Activated T-helper 17 cell treated with anti-CD3 and anti-CD28 coated beads, Interleukin-2, amount 50 U/mL, for 72 hours (primary cell): ENCODE measurements at places on chromosomes 16 and 17. TPM values are rescaled to one million over a fixed set of nuclear protein-coding genes. Genes with fewer than 3 reads are reported as not detected.

- no peak for ATAC-seq
Observed at GRCh38 chr16:8957063-8957397, 6.7 kb downstream of the USP7 start.

DNA sequence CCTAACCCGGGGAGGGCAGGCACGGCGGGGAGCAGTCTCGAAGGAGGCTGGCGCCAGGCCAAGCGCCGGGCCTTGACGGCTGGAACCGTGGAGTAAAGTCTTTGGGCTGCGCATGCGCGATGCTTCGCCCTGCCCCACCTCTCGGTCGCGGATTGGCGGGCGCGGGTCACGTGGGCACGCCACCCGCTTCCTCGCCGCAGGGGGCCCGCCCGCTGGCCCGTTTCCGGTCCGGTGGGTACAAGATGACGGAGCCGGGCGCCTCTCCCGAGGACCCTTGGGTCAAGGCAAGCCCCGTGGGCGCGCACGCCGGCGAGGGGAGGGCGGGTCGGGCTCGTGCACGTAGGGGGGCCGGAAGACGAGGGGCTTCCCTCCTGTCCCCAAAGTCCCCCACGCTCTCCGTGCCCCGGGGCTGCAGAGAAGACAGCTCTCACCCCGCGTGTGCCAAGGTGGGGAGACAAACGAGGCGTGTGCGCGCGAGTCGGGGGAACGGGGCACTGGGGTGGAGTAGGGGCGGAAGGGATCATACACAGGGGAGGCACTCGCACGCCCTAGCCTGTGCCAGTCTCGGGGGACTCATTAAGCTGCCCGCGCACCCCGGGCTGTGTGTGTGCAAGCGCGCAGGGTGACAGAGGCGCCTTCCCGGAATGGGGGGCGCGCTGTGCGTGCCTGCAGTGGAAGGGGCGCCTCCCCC, at the start of gene MLX:
Gene MLX, plus strand, starts transcription at position 218 of the 691 bp plus-strand sequence. Its CDS starts 25 bp downstream, at position 243.
- ATAC-seq: peak; percentile 76

DNA sequence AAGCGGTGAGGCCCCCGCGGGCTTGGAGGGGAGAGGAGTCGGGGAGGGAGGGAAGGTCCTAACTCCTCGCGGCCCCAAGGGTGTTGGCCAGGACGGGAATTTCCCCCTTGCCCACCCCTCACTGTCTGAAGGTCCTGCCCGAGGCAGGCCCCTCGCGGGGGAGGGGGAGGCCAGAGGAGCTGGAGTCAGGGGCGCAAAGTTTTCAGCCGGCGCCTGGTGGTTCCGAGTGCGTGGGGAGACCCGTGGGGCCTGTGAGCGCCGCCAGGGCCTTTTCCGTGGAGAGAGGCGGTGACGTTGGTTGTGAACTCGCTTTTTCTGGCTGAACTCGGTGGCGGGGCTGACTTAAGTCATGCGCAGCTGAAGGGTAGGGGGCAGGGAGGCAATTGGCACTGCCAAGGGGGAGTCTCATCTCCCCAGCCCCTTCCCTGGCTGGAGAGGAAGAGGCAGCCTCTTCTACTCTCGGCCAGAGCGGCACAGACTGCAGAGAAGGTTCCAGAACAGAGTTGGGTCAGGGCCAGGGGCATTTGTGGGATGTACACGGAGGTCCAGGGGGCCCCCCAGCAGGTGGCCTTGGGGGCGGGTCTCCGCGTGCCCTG, 1.5 kb downstream of the CACNA1H start:
- no peak for ATAC-seq

DNA sequence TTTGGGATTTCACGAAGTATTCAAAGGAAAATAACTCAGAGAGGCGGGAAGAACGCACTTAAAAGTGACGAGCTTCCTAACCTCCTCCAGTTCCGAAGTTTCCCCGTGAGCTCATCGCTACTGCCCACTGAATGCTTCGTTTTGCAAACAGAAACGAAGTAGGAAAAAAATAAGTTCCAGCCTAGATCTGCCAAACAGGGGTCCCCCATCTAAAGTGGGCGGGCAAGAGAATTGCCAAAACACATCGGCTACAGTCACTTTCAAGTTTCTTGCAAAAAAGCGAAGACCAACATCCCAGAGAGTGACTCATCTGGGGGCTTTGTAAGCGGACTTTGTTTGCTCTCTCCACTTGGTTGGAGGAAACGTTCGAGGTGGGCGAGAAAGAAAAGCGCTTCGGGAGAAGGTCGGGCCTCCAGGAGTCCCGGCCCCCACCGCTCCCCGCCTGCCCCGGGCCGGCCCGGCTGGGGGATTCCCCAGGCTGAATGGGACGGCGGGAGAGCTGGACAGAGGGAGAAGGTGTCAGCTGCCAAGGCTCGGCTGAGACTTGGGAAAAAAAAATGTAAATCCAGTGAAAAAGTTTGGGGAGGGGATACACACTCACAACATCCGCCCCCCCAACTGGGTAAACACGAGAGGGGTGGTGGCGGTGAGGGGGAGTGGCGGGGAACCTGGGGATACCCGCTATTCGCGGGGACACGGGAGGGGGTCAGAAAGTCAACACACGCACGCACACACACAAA, 1.0 kb downstream of the VEZF1 start:
- peak; percentile 25 for ATAC-seq

The E4F1 gene
- total RNA-seq: 22.8 TPM

- no peak for ATAC-seq
Observed at GRCh38 chr17:58084317-58084981, 1.2 kb downstream of the DYNLL2 start.

The ERI2 gene
- 21.8 TPM for total RNA-seq

The TEX19 gene
- not detected for total RNA-seq

DNA sequence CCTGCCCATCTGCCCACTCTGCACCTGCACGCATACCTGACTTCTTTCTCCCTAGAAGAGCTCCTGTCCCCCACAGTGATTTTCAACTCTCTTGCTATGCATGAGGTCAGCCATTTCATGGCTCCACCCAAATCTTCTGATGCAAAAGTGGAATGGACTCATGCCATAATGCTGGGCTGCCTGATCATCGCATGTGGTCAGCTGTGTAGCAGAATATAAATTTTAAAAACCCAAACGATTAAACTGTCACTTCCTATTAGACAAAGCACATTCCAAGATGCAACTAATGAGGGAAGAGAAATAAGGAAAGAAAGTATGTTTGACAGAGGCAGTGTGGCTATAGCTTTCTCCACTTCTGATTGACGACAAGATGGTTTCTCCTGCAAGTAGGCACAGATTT, 26.1 kb downstream of the GRIN2A start:
- ATAC-seq: no peak

The NPIPA3 gene
- total RNA-seq: 0.74 TPM

The MYH1 gene
- not detected for total RNA-seq

The WFIKKN1 gene
- 0.53 TPM for total RNA-seq

GRCh38 chr16:2328428-2328827, 12.1 kb downstream of the ABCA3 start:
- ATAC-seq: no peak

- ATAC-seq: no peak
Observed at GRCh38 chr17:7884581-7885366, 3.8 kb upstream of the CHD3 start.

- ATAC-seq: peak; percentile 20
Observed at GRCh38 chr16:11310997-11311561, 29.9 kb upstream of the PRM1 start.

The RASL10B gene
- 0.16 TPM for total RNA-seq

GRCh38 chr16:11280616-11281522, at the start of gene PRM1:
PRM1 (minus strand) TSS chr16:11281330; CDS start chr16:11281238, 92 bp downstream.
- ATAC-seq: no peak

DNA sequence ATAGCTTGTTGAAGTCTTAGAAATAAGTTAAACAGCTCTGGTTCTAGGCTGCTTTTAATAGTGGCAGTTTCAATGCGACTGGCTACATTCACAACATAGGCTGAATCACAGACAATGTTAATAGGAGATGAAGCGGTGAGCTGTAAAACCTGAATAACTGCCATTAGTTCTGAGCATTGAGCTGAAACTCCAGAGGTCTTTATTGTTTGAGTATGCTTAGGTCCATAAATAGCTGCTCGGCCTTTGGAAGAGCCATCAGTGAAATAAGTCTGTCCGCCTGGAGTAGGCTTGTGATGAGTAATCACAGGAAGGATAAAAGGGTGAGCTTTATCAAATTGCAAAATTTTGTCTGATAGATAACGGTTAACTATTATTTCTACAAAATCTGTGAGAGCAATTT, 9.4 kb upstream of the ZNF689 start:
- no peak for ATAC-seq

The MFSD11 gene
- total RNA-seq: 28.6 TPM

GRCh38 chr17:29749045-29749825, 126.5 kb upstream of the CORO6 start:
- peak; percentile 19 for ATAC-seq

- ATAC-seq: no peak
Observed at GRCh38 chr16:11679250-11679649, 11.0 kb downstream of the SNN start.

- ATAC-seq: no peak
Observed at GRCh38 chr17:47813077-47813476, 8.5 kb downstream of the OSBPL7 start.

- no peak for ATAC-seq
Observed at GRCh38 chr17:56640116-56640515, 46.6 kb downstream of the NOG start.

DNA sequence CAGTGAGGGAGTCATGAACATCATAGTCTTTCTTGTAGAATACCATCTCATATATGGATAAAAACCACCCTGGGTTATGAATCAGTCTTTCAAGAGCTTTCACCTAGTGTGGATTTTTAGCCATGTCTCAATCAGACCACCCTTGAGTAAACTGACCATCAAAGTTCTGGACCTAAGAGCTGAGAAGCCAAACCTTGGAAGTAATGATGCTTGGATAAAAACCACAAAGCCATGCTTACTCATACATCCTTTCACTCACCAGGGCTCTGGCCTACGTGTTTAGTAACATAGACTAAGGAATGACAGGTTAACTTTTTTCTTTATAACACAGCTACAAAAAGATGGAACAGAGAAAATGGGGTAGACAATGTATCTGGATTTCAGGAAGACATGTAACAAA, 167.2 kb downstream of the STX8 start:
- ATAC-seq: no peak

DNA sequence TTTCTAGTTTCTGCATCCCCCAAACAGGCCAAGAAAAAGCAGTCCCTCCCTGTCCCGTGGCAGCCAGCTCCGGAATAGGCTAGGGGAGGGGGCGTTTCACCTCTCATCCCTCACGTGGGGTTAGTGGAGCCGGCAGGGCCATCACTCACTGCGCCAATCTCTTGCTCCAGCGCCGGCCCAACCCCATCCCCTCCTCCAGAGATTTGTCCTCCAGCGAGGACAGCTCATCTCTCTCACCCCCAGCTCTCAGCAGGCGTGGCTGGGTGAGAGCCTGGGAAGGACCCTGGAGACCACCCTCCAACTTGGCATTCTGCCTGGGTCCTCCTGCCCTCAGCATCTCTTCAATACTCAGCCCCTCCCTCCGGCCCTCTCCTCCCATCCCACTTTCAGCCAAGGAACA, 74.1 kb downstream of the TMEM132E start:
- ATAC-seq: no peak

- no peak for ATAC-seq
Observed at GRCh38 chr17:72614871-72615626, 477.4 kb downstream of the SLC39A11 start.

- ATAC-seq: no peak
Observed at GRCh38 chr16:3256866-3257465, 533 bp upstream of the MEFV start.

The PRPSAP1 gene
- total RNA-seq: 24.5 TPM
